ENCODE measurements at places on chromosomes 1 and 21.

DNA sequence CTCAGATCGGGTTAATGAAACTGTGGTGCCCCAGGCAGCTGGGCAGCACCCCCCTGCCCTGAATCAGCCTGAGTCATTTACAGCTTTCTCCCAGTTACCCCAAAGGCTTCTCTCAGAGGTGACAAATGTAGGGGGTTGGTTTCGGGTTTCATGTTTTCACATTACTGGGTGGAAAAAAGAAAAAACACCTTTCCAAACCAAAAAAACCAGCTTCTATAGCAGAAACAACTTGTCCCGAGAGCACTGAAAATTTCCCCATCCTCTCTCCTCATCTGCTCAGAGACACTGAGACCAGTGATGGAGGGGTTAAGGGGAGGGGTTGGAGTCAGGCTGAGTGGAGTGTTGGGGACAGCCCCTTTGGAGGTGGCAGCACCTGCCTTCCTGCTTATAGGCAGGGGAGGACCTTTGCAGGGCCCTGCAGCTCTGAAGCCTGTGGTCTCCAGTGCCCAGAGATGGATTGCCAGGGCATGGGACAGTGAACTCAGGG lies 15.6 kb downstream of the UTP11 start:
- peak; percentile 76 for DNase-seq

DNA sequence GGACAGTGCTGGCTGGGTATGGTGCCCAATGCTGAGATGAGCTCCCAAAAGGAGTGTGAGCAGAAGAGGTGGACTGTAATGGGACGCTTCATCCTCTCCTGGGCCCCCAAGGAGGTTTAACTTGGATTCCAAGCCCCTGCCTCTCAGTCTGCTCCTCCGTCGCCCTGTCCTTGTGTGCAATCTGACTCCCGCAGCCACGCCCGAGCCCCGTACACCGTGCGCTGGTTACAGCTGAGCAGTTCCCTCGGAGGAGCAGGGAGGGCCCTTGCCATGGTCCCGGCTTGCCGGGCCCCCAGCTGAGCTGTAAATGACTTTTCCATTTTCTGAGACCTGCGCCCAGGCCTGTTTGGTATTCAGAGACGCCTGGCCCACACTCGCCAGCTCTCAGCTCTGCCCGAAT lies 53.7 kb downstream of the PAX7 start:
- no peak for DNase-seq

DNA sequence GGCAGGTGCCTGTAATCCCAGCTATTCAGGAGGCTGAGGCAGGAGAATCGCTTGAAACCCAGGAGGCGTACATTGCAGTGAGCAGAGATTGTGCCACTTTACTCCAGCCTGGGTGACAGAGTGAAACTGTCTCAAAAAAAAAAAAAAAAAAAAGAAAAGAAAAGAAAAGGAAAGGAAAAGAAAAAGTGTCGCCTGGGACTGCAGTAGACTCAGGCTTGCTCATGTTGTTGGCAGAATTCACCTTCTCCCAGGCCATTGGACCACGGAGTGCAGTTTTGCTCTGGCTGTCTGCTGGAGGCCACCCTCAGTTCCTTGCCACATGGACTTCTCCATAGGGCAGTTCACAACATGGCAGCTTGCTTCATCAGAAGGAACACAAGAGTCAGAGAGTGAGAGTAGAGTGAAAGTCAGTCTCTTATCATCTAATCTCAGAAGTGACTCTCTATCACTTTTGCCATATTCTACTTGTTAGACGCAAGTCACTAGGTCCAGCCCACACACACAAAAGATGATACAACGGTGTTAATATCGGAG lies 29.2 kb downstream of the BCAS2 start:
- DNase-seq = no peak

GRCh38 chr1:89794406-89794805 lies 26.4 kb upstream of the LRRC8D start:
- DNase-seq = no peak

DNA sequence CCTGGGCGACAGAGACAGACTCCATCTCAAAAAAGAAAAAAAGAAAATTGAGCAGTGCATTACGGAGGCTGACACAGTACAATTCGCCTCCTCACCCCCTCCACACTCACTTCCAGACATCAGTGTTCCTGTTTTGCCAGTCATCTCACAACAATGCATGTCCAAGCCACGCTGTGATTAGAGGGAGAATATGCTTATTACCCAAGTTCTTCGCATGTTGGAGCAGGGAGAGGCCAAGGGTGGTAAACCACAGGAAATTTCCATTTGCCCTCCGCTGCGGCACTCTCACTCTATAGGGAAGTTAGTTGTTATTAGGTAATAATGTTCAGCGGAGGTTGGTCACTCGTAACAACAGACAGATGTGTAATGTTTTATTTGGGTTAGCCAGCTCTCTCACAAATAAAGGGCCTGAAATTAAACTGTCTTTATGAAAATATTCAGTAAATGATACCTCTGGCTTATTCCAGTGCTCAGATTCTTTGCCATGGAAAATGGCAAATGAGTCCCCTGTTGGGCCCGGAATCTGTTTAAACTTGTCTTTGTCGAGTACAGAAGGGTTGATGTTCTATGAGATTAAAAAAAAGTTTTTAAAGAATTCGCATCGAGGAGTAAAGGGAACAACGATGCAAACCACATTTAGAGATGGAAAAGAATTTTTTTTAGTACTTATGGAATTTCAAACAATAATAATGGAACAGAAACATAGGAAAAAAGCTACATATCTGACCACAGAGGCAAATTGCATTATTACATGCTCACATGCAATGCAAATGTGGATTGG lies 33.1 kb downstream of the KCNJ15 start:
- DNase-seq = peak; percentile 99

DNA sequence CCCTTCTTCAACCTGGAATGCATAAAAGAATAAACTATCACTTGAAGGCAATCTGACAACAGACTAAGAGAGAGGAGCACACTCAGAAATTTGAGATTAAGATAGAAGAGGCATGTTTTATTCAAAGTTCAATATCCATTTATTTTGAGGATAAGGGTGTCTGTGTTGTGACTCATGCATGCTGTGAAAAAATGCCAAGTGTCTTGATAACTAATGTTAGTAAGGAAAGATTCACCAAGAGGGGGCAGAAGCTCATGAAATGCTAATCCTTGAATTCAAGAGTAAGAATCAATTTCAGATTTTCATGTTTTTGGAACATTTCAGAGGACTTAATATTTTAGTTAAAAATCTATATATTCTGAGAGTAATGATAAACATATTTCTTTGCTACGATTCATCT lies 94.0 kb downstream of the IFI44 start:
- DNase-seq = peak; percentile 49

DNA sequence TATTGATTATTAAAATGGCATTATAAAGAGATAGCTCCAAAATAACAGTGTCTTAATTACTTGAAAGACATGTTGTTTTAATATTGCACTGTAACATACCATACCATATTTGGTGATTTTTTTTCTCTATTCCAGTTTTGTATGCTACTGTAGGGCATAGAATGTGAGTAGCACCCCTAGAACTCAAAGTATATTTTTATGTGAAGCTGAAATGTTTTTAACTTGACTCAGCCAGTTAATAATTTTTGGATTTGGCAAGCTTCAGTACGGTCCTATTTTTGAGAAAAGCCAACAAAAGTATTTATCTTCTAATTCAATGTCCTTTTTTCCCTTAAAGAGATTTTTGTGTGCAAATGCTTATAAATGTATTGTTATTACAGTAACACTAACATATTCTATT lies 593.8 kb downstream of the USP25 start:
- no peak for DNase-seq

GRCh38 chr1:241235256-241235897 lies 121.6 kb downstream of the RGS7 start:
- DNase-seq = no peak

DNA sequence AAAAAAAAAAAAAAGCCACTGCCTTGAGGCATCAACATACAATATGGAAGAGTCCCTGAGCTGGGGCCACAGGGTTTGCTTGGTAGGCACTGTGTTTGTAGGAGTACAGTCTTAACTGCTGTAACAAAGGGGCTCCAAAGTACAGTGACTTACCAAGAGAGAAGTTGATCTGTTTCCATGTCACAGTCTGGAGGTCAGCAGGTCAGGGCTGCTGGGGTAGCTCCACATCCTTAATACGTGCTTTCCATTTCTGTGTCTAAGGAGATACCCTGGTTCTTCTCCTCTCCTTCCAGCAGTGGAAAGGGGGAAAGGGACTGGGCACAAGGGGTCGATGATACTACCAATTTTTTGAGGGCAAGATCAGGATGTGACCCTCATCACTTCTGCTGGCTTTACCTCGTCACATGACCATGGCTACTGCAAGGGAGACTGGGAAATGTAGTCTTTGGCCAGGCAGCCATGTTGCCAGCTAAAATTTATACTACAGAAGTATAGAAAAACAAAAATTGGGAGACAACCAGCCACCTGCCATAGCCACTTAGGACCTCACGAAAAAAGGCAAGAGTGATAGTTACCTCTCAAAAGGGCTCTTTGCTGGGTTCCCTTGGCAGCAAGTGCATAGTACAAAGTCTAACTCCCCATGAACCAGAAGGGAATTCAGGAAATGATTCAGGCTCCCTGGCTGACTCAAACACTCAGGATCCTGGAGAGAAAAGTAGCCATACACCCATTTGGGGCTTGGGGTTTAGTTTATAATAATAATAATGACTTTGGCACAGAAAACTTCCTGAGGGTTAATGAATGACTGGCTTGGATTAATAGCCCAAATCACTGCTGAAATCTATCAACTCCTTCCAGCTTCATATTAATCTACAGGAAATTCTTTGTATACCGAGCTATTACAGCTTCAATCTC lies 52.7 kb upstream of the ATP5PO start:
- DNase-seq = peak; percentile 81

DNA sequence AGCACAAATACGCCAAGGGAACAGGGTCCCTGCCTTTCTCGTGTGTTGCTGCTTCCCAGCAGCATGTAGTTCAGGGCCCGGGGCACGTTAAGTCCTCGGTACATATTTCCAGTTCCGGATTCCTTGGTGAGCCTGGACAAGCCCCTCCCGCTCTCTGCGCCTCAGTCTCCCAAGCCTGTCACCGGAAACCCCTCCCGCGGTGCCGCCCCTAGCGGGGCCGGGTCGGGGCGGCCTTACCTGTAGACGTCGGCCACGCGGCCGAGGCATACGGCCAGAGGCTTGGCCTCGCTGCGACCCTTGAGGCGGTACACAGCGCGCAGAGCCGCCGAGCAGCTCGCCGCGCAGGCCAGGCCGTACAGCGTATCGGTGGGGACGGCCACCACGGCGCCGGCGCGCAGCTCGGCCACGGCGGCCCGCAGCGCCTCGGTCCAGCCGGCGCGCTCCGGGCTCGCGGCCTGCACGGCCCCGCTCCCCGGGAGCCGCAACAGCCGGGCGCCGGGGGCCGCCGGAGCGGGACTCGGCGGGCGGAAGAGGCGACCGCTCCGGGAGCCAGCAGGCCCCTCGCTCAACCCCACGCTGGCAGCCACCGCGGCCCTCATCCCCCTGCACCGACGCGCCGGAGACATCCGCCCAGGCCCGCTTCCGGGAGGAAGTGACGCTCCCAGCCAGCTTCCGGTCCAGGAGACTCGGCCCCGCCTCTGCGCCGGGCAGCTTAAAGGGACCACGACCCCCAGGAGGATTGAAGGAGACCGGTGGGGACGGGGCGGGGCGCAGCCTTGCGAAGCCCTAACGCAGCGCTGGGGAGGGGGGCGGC lies at the start of the genes C1orf122 and YRDC:
Gene C1orf122 (plus strand): TSS at position 236 of the 814 bp plus-strand sequence. CDS start 615 bp downstream, outside the sequence.
Gene YRDC (minus strand): TSS at position 654 of the 814 bp plus-strand sequence. CDS start 28 bp downstream, at position 626.
- DNase-seq = peak; percentile 97

GRCh38 chr1:95829556-95829955 lies 595.5 kb downstream of the RWDD3 start:
- no peak for DNase-seq

- DNase-seq = no peak
Measured at GRCh38 chr1:3544040-3544977, 67.0 kb downstream of the MEGF6 start.

DNA sequence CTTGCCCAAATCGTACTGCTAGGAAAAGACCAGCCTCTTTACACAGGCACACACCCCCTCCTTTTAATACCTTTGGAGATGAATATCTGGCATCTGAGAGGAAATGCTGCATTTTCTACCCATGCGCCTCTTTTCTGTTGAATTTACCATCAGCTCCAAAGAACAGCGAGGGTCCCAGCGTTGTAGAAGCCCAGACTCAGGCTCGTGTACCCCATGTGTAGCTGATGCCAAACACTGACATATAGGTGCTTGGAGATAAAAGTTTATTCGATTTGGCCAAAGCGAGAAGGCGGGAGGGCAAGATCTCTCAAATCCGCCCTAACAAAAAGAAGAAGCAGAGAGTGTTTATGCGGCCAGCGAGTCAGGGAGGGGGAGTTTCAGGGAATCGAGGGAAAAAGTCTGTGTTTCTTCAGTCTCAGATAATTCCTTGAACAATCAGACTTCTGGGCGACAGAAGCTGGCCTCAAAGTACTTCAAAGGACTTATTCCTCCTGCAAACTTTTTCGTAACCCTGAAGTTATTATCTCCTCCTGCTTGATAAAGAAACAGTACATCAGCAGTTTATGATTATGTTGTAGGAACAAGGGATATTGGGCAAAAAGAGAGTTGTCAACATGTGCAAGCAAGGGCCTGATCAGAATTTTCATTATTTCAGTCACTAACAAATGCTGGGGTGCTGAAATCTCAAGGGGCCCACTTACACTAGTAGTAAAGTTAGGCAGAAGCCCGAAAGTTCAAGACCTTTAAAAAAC lies 642 bp upstream of the CREG1 start:
- DNase-seq = no peak

DNA sequence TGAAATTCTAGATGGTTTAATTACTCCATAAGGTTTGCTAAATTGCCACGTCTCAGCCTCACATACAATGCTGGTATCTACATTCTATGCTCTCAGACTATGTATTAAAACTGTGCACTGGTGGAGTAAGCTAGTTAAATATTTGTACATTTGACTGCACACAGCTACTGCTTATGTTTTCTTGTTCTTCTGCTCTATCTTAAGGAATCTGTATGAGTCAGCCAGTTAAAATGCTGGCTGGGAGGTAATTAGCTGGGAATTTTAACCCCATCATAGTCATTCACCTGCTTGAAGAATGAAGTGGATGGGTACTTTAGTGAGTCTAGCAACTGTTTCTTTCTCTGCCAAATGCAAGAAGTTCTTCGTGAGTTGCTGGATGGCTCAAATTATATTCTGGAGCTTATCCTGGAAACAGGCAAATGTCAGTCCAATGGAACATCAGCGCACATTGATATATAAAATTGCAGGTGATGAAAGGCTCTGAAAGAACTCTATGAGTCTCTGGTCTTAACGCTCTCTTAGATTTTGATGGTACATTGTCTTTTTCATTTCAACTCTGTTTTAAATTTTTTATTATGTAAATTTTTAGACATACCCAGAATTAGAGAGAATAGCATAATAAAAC lies 83.4 kb downstream of the BACH1 start:
- DNase-seq = peak; percentile 74

GRCh38 chr1:228163776-228164519 lies 1.7 kb upstream of the IBA57 start:
- DNase-seq = no peak

GRCh38 chr21:31447505-31447904 lies 103.4 kb upstream of the TIAM1 start:
- peak; percentile 8 for DNase-seq
